ENCODE measurements at places on chromosomes 11 and 22.
A peak's percentile ranks its signal among the peaks of the same experiment; 100 is the strongest.

DNA sequence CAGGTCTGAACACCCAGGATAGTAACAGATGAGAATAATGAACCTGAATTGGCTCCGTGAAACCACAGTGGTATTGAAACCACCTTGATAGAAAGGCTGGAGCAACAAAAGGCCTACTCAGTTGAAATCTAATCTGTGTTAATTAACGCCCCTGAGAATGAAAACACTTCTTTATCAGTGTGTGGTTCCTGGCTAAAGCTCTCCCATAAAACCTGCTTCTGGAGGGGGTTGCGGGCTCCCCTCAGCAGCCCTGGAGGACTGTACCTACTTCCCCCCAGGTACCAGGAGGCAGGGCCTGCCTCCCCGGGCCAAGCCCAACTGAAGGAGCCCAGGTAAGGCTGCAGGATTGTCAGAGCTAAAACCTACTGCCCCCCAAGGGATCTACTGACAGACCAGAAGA, 54.6 kb downstream of the PLEKHA7 start:
- no peaks in the 10 kb centered on the region for H3K4me1 ChIP-seq
- peak overlapping the region; percentile 26 for H3K27ac ChIP-seq
- H3K27me3 ChIP-seq: no peaks in the 10 kb centered on the region
- no peak overlapping the region for H3K4me3 ChIP-seq

- H3K27me3 ChIP-seq: no peaks in the 10 kb centered on the region
- no peak overlapping the region for H3K27ac ChIP-seq
- H3K36me3 ChIP-seq: peaks cover 5% of the 10 kb centered on the region
- peaks cover 21% of the 10 kb centered on the region for H3K4me1 ChIP-seq
Measured at GRCh38 chr11:64842851-64843685, 1.4 kb downstream of the CDC42BPG start.

- no peak overlapping the region for H3K27ac ChIP-seq
- no peaks in the 10 kb centered on the region for H3K27me3 ChIP-seq
Measured at GRCh38 chr22:46062232-46062615, 85.3 kb upstream of the WNT7B start.

GRCh38 chr22:37303821-37304274, 21.5 kb downstream of the CYTH4 start:
- H3K27me3 ChIP-seq: no peaks in the 10 kb centered on the region
- H3K27ac ChIP-seq: peak overlapping the region; percentile 81
- peaks cover 50% of the 10 kb centered on the region for H3K4me1 ChIP-seq
- peaks cover 31% of the 10 kb centered on the region for H3K36me3 ChIP-seq
- no peak for DNase-seq

DNA sequence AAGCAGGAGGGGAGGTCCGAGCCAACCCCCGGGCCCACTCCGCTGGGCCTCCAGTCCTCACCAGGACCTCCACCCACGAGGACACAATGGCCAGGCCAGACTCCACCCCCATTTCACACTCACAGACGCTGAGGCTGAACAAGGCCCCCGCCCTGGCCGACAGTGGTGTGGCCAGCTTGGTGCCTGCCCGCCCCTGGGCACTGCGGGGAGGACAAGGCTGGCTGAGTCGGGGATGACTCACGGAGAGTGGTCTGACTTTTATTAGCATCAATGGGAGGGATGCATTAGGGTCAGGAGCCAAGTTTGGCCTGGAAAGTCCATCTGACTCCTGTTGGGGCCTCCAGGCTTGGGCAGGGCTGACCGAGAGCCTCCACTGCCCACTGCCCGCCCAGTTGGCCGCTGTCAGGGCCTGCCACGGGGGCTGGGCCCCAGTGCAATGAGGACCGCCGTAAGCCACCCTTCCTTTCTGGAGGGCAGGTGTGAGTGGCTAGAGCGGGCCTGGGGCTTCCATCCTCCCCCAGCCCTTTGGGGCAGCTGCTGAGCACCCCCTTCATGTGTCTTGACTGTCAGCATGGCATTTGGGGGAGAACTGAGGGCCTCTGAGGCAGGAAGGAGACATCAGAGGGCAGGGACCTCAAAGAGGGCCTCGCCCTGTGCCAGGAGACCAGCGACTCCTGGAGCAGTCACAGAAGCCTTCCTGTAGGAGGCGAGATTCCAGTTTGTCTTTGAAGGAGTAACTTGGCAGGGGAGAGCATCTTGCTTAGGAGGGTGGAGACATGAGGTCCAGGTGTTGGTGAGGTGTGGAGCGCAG, 10.6 kb downstream of the TSPAN32 start:
- no peaks in the 10 kb centered on the region for H3K36me3 ChIP-seq
- no peaks in the 10 kb centered on the region for H3K4me1 ChIP-seq
- H3K27ac ChIP-seq: no peak overlapping the region
- H3K4me3 ChIP-seq: no peak overlapping the region

- DNase-seq: no peak
- no peaks in the 10 kb centered on the region for H3K27me3 ChIP-seq
- H3K36me3 ChIP-seq: peaks cover 1% of the 10 kb centered on the region
Measured at GRCh38 chr11:95764267-95764898, 25.2 kb downstream of the FAM76B start.

- H3K36me3 ChIP-seq: no peaks in the 10 kb centered on the region
- DNase-seq: no peak
- H3K4me3 ChIP-seq: no peak overlapping the region
- H3K27me3 ChIP-seq: peaks cover 3% of the 10 kb centered on the region
- no peaks in the 10 kb centered on the region for H3K4me1 ChIP-seq
- H3K27ac ChIP-seq: no peak overlapping the region
Measured at GRCh38 chr11:79697905-79698304, 257.1 kb upstream of the TENM4 start.

DNA sequence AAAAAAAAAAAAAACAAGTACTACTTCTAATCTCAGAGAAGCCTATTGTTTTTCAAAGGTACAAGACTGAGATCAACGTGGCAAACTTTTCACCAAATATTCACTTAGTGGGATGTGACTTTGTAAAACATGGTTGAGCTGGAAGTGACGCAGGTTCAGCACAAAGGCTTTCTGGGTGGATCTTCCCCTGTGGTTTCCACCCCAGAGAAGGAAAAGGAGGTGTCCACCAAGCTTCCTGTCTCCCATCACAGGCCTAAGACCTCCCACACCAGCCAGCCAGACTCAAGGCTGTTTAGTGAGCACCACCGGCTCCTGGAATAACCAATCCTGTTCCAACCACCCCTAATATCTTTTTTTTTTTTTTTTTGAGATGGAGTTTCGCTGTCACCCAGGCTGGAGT, 5.7 kb downstream of the TMEM184B start:
- H3K4me1 ChIP-seq: peaks cover 18% of the 10 kb centered on the region
- no peaks in the 10 kb centered on the region for H3K36me3 ChIP-seq
- no peak for DNase-seq
- no peaks in the 10 kb centered on the region for H3K27me3 ChIP-seq
- H3K4me3 ChIP-seq: no peak overlapping the region

DNA sequence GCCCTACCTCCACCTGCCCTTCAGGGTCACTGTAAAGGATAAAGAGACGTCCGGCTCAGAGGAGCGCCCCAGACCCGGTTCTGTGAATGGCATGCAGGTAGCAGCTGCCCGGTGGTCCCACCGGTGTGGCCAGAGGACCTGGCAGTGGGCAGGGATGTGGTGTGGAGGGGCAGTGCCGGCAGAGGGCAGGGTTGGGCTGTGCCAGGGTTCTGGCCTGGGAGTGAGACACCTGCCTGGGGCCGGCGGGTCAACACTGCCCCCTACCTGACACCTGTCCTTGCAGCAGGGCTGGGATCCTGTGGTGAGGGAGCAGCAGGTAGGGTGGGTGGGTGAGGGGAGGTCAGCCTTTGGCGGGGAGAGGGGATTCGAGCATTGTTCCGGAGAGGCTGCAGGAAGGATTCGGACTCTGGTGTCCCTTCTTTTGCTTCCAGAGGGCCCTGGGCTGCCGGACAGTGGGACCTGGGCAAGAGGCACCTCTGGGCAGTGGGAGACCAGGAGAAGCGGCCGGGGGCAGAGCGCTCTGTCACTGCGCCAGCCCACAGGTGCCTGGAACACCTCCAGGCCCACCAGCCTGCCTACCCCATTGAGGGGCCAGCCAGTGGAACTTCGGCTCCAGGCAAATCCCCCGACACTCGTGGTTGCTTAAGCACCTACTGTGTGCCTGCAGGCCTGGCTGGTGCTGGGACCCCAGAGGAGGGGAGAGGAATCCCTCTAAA, 1.6 kb upstream of the PHLDA2 start:
- H3K4me1 ChIP-seq: peaks cover 11% of the 10 kb centered on the region
- H3K4me3 ChIP-seq: peak overlapping the region; percentile 77
- no peaks in the 10 kb centered on the region for H3K36me3 ChIP-seq
- peak; percentile 35 for DNase-seq
- H3K27ac ChIP-seq: no peak overlapping the region
- H3K27me3 ChIP-seq: peaks cover 8% of the 10 kb centered on the region

DNA sequence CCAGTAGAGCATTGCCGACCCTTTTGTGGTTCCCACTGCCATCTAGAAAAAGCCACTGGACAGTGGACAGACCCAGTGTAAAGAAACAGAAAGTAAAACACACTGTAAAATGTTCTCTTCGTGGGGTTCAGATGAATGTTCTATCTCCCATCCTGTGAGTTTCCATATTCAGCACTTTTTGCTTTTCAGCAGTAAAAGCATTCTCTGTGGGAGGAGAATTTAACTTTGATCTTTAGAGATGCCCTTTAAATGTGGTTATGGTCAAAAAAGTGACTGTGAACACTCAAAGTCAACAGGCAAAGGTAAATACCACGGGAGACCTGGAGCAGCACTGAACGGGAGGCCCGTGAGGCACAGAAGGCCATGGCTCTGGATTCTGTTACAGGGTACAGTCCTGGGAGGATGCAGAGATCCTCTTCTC, 53.9 kb downstream of the FLI1 start:
- peaks cover 20% of the 10 kb centered on the region for H3K36me3 ChIP-seq
- no peaks in the 10 kb centered on the region for H3K27me3 ChIP-seq

- H3K4me3 ChIP-seq: peak overlapping the region; percentile 70
- H3K27me3 ChIP-seq: peaks cover 23% of the 10 kb centered on the region
- DNase-seq: no peak
- H3K4me1 ChIP-seq: peaks cover 16% of the 10 kb centered on the region
- H3K36me3 ChIP-seq: no peaks in the 10 kb centered on the region
Measured at GRCh38 chr11:35419830-35420333, 524 bp upstream of the SLC1A2 start.

GRCh38 chr11:117143871-117144476, at the start of gene PAFAH1B2:
Gene PAFAH1B2 (plus strand): TSS chr11:117144287. CDS start chr11:117152448, 8,161 bp downstream.
- peaks cover 12% of the 10 kb centered on the region for H3K36me3 ChIP-seq
- H3K4me1 ChIP-seq: peaks cover 28% of the 10 kb centered on the region
- H3K4me3 ChIP-seq: peak within 1 kb of the TSS; percentile 100
- H3K27me3 ChIP-seq: peaks cover 7% of the 10 kb centered on the region
- DNase-seq: peak; percentile 96
- H3K27ac ChIP-seq: peak within 1 kb of the TSS; percentile 95

DNA sequence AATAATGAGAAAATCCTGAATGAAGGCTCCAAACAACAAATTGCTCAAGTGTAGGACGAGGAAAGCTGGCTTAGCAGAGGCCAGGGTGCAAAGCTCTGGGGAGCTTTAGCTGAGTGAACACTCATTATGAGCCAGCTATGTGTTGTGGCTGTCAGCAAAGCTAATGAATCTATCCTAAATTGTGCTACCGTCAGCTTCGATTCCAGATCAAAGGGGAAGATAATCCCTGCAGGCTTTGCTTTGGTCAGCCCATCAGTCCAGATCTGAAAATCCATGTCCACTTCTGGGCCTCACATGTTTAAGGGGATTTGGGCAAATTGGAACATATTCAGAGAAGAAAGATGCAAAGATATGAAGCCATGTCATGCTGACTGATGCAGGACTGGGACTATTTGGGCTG, 180.9 kb upstream of the ZBED5 start:
- H3K27ac ChIP-seq: no peak overlapping the region
- no peak overlapping the region for H3K4me3 ChIP-seq
- no peak for DNase-seq
- H3K27me3 ChIP-seq: peaks cover 10% of the 10 kb centered on the region

DNA sequence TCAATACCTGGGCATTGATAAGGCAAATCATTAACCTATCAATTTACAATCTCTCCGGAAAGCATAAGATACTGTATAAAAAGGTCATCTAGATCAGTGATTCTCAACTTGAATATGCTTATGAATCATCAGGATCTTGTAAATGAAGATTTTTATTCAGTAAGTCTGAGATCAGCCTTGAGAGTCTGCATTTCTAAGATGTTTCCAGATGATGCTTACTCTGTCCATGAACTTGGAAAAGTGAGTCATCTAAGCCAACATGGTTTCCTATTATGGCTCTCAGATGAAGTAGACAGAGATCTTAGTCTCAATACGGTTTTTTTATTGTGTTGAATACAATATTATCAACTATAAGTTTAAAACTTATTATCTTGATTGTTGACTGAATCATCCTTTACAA, 226.4 kb upstream of the KIRREL3 start:
- H3K4me1 ChIP-seq: no peaks in the 10 kb centered on the region
- no peak overlapping the region for H3K27ac ChIP-seq
- H3K27me3 ChIP-seq: no peaks in the 10 kb centered on the region
- no peaks in the 10 kb centered on the region for H3K36me3 ChIP-seq

- DNase-seq: no peak
- no peaks in the 10 kb centered on the region for H3K27me3 ChIP-seq
- H3K27ac ChIP-seq: no peak overlapping the region
- no peaks in the 10 kb centered on the region for H3K36me3 ChIP-seq
- H3K4me1 ChIP-seq: peaks cover 16% of the 10 kb centered on the region
- no peak overlapping the region for H3K4me3 ChIP-seq
Measured at GRCh38 chr22:50320671-50321325, 6.0 kb downstream of the DENND6B start.

DNA sequence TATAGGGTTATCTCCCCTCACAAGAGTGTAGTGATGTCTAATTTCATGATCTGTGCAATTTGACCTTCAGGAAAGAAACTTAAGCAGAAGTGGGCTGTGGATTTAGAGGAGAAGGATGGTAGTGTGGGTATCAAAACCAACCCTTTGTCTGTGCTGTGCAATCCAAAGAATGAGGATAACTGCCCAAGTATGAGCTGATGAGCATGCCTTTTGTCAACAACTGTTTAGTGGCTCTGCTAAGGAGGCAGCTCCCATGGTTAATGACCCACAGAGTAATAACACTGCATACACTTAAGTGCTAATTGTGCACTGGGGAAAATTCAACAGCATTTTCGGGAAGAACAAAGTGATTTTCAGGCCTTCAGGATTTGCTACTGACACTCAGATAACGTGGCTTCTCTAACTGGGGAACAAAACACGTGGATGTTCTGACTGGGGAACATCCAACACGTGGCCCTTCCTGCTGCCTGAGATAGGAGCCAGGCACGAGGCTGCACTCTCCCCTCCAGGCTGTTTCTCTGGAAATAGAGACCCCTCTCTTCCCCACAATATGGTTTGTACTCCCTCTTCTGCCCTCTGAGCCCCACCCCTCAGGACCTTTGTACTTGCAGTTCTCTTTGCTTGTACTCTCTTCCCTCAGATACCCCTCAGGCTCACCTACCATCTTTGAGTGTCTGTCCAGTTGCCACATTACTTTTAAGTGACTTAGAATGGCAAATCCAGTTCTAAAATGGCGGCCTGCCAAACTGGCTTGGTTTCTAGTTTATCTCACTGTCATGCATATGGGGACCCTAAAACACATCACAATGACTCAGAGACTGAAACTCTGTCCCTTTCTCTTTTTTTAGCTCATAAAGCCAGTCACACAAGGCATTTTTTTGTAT, 234.9 kb upstream of the POU2AF2 start:
- no peak for DNase-seq
- no peak overlapping the region for H3K4me3 ChIP-seq
- H3K27me3 ChIP-seq: peaks cover 17% of the 10 kb centered on the region
- no peak overlapping the region for H3K27ac ChIP-seq

GRCh38 chr22:44661070-44661469, 40.9 kb upstream of the PRR5 start:
- peaks cover 8% of the 10 kb centered on the region for H3K4me1 ChIP-seq
- no peak for DNase-seq
- no peak overlapping the region for H3K27ac ChIP-seq
- H3K27me3 ChIP-seq: peaks cover 7% of the 10 kb centered on the region
- no peaks in the 10 kb centered on the region for H3K36me3 ChIP-seq
- no peak overlapping the region for H3K4me3 ChIP-seq

GRCh38 chr11:128575961-128576350, 11.4 kb downstream of the ETS1 start:
- no peak for DNase-seq
- H3K27me3 ChIP-seq: no peaks in the 10 kb centered on the region
- H3K36me3 ChIP-seq: no peaks in the 10 kb centered on the region
- peaks cover 15% of the 10 kb centered on the region for H3K4me1 ChIP-seq
- no peak overlapping the region for H3K4me3 ChIP-seq
- H3K27ac ChIP-seq: no peak overlapping the region

Measured in memory B cell (primary cell).